ENCODE measurements at places on chromosomes 7 and 10.

DNA sequence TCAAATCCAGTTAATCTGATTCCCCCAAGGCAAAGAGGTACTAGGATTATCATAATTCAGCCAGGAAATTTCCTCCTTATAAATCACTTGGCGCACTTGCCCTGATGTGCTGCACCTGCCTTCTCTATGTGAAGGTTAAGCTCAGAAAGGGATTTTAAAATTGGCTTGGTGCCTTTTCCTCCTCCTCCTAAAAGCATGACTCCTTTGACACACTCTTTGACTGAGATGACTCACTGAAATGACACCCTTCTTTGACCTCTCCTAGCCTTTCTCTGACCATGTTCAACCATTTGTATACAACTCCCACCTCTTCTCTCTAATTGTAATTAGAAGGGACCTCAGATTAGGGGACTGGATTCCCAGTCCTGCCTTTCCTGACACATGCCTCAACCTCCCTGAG is 46.5 kb downstream of the ABLIM1 start:
- no peak for DNase-seq

DNA sequence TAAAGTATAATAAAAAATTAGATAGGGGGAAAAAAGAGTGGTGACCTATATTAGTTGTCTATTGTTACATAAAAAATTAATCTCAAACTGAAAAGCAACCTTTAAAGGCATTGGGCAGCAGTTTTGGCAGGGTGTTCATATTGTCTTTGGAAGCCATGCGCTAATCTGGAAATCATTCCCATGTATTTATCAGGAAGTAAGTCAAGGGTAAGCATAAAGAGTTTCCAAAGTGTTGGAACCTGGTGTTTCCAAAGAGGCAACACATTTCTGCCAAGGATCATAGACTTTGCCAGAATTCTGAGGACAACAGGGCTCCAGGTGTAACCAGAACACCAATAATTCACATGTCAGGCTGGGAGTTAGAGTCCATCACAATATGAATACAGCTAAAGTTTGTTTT is 55.7 kb upstream of the EGFR start:
- no peak for DNase-seq

DNA sequence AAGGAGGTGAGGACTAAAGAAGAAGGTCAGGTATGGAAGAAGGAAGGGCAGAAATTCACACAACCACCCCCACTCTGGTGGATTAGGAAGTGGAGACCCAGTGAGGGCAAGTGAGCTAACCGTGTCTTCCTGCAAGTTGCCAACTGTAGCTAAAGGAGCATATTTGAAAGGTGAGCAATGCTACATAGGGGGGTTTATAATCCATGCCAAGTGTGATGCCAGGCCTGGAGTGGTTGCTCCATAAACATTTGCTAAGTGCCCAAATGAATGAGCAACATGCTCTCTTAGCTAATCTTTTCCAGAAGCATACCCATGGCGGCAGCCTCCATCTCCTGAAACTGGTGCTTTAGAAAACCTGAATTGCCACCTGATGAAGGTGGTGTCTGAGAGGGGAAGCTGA is 121.6 kb downstream of the LRRC18 start:
- no peak for DNase-seq

- no peak for DNase-seq
Measured at GRCh38 chr10:103983367-103983911, 16.5 kb downstream of the SLK start.

DNA sequence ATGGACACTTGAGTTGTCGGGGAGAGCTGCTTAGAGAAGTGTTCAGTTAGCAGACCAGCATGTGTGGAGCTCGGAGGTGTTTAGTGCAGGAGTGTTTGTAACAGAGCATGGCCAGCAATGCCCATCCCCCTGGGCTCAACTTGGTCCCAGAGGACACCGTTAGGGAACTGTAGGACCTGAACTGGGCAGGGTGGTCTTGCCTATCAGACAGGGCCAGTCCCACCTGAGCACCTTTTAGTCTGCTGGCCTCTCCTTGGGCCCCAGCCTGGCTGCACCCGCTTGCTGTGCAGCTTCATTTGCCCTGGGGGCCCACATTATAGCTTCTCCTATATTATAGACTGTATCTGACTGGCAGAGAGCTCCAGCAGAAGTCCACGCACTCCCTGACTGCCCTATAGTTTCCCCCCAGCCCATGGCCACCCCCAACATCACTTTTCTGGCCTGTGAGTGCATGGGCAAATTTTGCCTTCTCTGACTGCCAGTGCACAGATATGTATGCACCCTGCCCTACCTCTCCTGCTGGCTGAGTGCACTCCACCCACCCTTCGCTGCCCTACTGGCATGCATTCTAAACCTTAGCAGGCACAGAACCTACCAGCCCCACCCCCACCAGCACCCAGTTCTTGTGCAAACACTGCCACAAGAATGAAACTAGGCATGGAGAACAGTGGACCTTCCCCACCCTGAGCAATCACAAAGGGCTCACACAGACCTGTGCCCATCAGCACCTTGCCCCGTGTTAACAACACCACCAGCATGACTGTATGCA is 1030.6 kb upstream of the GHITM start:
- no peak for DNase-seq

DNA sequence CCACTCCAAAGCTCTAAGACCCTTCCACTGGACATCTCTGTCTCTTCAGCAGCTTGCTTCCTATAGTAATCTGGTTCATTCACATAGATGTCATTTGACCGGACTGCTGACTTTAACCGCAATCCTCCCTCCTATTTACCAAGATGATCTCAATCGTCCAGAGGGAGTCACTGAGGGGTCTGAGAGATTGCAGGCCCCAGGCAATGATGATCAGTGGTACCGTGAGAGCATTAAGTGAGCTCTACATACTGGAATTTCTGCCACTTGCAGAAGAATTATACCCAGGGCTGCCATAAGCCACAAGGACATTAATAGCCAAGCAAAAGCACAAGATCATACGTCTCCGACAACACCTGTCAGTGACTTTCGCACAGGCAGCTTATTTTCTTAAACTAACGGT is 245.9 kb downstream of the SFMBT2 start:
- DNase-seq = no peak

DNA sequence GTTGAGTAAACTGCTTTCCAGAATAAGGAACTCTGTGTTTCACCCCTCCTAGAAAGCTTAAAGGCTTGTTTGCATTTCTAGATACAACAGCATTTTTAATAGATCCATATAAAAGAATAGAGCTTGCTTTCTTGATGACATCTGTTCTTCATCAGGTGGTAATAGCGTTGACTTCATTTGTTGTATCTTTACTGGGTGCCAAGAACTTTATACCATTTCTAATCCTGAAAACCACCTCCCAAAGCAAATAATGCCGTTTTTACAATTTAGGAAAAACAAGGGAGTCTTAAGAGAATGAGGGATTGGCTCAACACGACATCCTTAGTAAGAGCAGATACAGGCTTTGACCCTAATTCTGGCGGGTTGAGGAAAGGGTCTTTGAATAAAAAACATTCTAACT is 993.4 kb downstream of the TYW1 start:
- DNase-seq = no peak

DNA sequence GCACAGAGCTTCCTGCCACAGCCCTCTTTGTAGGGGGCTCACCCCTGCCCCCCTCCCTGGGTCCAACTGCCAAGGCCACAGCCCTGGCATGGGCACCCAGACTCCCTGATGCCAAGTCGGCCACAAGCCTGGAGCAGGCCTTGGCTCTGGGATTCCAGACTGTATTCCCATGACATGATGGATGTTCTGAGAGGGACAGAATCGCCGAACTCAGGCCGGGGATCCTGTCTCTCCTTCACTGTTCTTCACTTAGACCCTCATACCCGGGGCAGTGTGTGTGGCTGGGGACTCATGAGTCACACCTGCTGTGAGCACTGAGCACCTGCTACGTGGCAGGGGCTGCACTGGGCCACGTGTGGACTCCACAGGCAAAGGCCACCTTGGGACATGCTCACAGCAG is 7.9 kb downstream of the CALML5 start:
- DNase-seq = no peak

- DNase-seq = no peak
Measured at GRCh38 chr10:12974491-12975199, 26.9 kb downstream of the CCDC3 start.

DNA sequence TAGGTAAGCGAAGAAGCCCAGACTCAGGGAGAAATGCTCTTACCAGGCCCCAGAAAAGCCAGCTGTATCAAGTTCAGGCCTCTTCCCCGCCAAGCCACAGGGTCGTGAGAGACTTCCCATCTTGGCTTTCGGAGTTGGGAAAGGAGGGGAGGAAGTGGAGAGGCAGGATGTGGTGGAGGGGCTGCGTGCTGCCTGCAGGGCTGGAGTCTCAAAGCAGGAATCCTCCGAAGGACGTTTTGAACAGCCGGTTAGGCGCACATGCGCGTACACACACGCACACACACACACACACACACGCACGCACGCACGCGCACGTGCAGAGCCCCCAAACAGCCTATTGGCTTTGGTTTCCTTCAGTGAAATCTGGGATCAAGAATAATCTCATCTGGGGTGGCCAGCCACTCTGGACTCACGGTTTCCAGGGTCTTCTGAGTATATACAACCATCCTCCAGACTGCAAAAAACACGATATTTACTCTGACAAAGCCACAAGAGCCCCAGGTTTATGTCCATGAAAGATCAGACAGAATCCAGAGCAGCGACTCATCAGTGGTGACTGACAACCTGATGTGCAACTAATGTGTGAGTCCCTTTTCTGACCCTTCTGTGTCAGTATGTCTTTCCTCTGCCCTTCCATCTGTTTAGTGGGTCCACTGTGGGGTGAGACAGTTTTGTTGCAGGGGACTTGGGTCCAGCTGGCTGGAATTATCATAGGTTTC is 115.0 kb upstream of the ZNF438 start:
- DNase-seq = peak; percentile 31

- no peak for DNase-seq
Measured at GRCh38 chr10:95872158-95872711, 35.5 kb upstream of the CC2D2B start.

DNA sequence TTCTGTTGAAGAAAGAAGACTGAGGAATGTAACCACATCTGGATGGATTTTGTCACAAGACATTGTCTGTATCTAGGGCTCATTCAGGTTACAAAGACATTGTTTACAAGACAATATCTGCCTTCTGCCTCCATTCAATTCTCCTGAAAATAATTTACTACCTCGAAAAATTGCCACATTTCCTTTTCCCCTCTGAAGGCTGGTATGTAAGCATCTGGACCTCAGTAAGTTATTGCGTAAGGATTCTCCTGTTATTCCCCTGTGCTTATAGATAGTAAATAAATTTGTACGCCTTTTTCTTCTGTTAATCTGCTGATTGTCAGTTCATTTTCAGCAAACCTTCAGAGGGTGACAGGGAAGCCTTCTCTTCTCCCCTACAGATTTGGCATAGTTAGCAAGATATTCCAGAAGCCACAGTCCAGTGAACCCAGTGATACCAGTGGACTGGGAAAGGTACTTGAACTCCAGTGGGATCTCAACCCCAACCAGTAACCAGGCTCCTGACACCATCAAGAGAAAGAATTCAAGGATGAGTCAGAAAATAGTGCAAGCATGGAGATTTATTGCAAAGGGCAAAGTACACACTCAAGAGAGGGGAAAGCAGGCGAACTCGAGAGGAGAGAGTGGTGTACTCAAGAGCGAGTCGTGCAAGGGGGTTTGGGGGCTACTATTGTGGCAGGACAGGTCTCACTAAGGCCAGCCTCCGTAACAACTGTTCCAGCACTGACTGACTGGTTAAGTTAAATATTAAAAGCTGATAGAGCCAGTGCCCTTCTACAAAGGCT is 706.9 kb upstream of the GHITM start:
- no peak for DNase-seq

DNA sequence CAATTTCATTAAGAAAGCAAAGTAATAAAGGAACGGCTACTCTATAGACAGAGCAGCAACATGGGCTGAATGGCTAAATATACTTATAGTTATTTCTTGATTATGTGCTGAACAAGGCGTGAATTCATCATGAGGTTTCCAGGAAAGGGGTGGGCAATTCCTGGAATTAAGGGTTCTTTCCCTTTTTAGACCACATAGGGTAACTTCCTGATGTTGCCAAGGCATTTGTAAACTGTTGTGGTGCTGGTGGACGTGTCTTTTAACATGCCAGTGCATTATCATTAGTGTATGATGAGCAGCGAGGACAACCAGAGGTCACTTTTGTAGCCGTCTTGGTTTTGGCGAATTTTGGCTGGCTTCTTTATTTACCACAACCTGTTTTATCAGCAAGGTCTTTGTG is 28.5 kb upstream of the ZMYND11 start:
- DNase-seq = no peak

DNA sequence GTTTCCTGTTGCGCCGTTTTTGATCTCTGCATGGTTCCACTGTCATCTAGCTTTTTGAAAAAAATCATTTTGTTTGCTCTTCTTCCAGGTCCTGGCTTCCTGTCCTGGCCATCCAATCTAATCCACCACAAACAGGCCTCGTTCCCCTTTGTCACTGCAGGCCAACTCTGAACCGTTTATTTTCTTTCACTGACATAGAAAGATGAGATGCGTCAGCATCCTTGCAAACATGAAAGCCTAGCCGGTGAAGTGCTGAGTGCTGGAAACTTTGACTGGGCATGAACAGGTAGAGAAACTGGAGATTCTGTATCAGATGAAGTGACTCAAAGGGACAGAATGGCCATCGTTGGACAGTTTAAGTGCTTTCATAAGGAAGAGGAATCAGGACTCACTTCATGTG is 1247.8 kb downstream of the TYW1 start:
- DNase-seq = no peak

DNA sequence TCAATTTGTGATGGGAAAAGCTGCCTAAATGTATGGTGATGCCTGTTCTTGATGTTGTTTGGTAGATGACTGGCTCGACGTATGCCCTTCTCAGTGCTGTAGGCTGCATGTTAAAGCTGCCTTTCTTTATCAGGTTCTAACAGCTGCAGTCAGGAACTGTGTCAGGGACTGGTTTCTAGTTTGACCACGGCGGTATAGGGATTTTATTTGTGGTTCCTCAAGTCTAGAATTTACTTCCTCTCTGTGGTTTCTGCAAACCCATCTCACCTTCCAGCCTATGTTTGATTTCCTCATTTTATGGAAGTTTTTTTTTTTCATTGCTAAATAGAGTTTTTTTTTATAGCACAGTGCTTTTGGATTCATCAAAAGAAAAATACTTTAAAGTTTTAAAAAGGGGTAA is 26.5 kb downstream of the LMTK2 start:
- DNase-seq = no peak

GRCh38 chr10:3173171-3173878 is 743 bp upstream of the PITRM1 start:
- DNase-seq = no peak

GRCh38 chr7:36972140-36972518 is 247.8 kb upstream of the AOAH start:
- DNase-seq = no peak

DNA sequence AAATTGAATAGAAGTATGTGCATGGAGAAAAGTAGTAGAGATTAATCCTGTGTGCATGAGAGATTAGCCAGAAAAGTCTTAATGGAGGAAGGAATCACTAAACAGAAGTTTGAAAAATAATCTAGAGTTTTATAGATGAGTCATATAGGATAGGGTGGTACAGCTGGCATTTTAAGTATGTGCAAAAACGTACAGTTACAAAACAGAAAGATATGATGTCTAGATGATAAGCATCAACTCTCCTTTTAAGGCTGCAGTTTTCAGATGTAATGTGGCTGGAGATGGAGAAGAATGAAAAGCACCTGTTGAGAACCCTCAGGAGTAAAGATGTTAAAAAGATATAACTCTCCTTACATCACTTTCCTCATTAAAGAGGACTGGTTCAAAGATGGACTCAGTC is 271.3 kb downstream of the STK31 start:
- DNase-seq = no peak
